ENCODE measurements at places on chromosomes 4 and X.

- no peak for DNase-seq
Measured at GRCh38 chr4:112210777-112211176, 20.8 kb upstream of the AP1AR start.

DNA sequence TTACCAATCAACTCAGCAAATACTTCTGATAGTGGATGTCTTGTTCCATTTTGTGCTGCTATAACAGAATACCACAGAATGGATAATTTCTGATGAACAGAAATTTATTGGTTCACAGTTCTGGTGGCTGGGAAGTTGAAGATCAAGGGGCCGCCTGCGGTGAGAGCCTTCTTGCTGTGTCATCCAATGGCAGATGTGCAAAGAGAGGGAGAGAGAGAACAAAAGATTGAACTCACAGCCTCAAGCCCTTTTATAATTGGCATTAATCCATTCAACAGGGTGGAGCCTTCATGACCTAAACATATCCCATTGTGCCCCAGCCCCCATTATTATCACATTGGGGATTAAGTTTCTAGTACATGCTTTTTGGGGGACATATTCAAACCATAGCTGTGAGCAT lies 86.1 kb downstream of the ADGRG4 start:
- DNase-seq: no peak

GRCh38 chr4:107349732-107350131 lies 313.6 kb upstream of the DKK2 start:
- no peak for DNase-seq

DNA sequence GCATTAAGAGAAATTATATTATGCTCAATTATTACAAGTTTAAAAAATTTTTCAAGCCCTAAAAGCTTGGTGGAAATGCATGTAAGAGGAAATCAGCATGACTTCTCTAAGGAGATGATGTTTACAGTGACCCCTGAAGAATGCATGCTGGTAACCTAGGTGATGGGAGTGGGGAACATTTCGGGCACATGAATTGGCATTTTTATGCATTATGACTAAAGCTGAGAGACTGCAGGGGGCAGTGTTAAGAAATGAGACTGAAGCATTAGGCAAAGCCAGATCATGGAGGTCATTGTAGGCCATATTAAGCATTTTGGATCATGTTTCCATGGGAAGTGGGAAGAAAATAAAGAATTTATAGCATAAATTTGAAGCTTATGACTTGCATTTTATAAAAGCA lies 421.3 kb downstream of the FAT4 start:
- no peak for DNase-seq

DNA sequence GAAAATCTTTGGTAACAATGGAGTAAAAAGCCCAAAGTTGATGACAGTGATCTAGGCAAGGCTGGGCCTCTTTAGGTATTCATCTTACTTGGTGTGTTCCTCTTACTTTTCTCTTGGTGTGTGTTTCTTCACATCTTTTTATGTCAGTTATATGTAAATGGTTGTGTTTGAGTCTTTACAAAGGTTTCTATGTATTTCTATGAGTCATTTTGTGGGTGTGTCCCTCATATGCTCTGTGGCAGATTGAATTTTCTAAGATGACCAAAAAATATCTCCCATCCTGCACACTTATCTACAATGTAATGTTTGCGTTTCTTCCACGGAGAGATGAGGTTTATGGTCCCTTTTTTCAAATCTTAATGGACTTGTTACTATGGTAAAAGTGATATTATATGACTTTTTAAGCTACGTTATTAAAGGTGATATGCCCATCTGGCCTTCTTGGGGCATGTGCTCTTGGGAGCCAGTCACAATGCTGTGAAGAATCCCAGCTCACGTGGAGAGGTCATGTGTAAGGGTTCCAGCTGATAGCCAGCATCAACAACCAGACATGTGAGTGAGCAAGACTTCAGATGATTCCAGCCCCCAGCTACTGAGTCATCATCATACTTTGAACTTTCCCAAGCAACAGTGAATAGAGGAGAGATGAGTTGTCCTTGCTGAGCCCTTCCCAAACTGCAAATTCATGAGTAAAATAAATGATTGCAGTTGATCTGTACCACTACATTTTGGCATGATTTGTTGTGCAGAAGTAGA lies 126.9 kb downstream of the CBLL2 start:
- DNase-seq: no peak

DNA sequence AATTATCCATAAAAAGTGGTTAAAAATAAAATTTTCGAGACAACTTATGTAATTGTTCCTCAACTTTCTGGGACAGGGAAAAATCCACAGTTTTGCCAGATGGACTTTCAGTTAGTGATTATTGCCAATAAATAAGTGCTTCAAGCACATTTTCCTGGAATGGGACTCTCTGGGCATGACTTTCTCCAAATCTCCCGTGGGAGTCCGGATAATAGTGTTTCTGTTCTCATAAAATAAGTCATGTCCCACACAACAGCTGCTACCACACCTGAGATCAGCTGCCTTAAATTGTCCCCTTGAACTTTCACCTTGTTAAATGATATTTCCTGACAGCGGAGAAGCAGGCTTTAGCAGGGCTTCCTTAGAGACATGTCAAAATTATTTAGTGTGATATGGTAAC lies 133.4 kb upstream of the NAP1L5 start:
- no peak for DNase-seq

DNA sequence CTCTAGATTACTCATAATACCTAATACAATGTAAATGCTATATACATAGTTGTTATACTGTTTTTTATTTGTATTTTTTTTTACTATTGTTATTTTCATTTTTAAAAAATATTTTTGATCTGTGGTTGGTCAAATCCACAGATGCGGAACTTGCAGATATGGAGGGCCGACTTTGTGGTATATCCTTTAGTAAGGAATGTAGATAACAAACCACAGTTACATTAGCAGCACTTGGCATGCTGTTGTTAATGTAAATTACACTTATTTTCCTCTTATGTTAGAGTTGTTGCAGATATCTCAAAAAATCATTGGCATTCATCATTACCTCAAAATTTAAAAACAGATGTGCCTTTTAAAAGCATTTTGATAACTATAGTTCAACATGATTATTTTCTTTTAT lies 151.0 kb downstream of the TMEM164 start:
- DNase-seq: no peak

- no peak for DNase-seq
Measured at GRCh38 chr4:80011636-80012236, 61.3 kb downstream of the ANTXR2 start.

GRCh38 chr4:13766761-13767540 lies 139.4 kb upstream of the BOD1L1 start:
- no peak for DNase-seq

GRCh38 chr4:125958519-125958918 lies 643.8 kb downstream of the FAT4 start:
- DNase-seq: no peak
